ENCODE measurements at places on chromosomes 5 and 9.

- DNase-seq, result no peak
These were observed 1059.8 kb upstream of the DMAC1 start for GRCh38 chr9:8859416-8859815.

DNA sequence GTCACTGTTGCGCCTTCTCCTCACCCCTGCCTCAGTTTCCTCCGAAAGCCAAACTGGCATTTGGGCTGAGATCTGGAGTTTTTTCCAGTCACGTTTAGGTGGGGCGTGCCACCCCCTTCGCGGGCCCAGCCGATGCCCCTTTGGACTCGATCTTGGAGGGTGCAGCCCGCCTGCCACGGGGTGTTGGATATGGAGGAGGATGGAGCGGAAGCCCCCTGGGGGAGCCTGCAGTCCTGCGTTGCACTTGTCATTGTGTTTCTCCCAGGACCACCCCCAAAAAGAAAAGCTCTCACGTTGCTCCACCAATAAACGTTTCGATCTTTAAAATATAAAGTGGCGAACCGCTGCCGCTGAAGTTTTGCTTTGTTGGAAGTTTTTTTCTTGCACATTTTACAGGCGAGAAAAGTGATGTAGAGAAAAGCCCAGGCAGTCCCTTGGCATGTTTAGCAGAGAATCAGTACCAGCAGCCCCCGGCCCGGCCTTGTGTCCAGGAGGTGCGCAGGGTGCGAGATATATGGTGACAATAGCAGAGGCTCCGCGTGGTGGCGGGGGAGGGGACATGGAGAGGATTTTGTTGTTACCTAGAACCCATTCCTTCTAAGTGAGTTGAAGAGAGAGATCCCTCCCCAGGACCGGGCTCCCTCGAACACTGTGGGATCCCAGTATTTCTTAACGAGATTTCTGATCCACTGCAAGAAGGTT lies 681 bp downstream of the F2R start:
- peak; percentile 45 for DNase-seq

- DNase-seq, result no peak
These were observed 143.1 kb downstream of the SH3GL2 start for GRCh38 chr9:17721954-17722353.

- DNase-seq, result peak; percentile 79
These were observed at the start of gene NFIL3 for GRCh38 chr9:91423785-91424402. NFIL3 (minus strand) TSS chr9:91423832; CDS start chr9:91410734, 13,098 bp downstream.

DNA sequence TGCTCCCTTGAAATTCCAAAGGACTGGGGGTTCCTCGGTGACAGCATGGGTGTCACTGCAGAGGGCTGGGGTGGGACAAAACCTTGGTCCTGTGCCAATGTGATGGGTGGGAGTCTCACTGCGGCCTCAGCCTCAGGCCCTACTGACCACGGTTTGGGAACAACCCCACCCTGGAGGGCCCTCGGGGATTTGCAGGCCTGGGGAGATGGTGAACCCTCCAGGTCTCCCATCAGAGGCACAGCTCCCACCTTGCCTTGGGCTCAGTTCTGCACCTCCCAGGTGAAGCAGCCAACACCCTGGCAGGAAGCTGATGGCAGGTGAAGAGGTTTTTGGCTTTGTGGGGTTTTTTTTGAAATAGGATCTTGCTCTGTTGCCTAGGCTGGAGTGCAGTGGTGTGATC lies 286.8 kb downstream of the PBX3 start:
- no peak for DNase-seq

GRCh38 chr9:130662099-130662969 lies 2.1 kb upstream of the PRDM12 start:
- no peak for DNase-seq

DNA sequence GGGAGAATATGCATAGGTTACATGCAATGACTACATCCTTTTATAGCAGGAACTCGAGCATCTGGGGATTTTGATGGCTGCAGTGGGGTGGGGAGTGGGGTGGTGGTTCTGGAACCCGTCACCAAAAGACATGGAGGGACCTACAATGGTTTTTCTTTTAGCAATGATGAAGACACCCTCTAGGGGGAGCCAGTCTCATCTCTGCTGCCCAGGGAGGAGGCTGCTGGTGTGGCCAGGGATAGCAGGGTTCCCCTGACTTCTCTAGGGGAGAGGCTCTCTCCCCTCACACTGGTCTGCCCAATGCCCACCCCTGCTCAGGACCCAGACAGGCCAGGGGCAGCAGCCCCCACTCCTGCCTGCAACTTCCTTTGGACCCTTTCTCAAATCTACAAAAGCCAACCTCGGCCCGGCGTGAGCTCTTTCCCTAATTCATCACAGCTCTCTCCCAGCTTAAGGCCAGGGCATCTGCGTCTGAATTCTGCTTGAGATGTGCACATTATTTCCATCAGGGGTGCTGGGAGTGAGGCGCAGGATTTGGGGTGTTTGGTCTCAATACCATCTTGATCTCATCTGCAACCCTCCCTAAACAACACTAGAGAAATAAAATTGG lies 73.6 kb upstream of the RETREG1 start:
- peak; percentile 22 for DNase-seq

DNA sequence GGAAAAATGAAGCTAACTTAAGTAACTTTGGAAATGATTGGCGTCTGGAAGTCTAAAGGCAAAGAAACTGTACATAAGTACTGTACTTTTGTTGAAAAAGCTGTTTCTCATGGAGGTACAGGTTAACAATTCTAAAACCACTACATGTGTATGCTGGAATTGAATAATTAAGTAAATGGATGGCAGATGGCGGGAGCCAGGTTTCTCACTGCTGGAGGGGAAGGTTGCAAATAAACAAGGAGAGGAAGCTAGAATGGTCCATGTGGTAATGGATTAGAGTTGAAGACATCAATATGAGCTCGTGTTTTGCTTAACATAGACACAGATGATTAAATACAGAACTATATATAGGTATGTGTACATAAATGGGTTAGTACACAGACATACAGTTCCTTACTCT lies 43.2 kb upstream of the ASTN2 start:
- no peak for DNase-seq

DNA sequence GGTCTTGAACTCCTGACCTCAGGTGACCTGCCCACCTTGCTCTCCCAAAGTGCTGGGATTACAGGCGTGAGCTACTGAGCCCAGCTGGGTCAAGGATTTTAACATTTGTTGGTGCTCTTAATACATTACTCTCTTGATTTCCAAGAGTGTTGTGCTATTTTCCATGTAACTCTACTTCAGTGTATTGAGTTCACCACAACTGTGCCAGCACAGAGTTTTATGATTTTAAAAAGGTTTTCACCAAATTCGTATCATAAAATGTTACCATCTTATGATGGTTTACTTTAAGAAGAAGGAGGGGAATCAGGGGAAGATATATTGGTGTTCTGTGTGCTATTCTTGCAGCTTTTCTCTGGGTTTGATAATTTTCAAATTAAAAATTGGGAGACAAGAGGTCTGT lies 6.6 kb upstream of the ADGRD2 start:
- DNase-seq, result no peak

GRCh38 chr5:163846512-163846911 lies 341.1 kb downstream of the MAT2B start:
- DNase-seq, result peak; percentile 1

GRCh38 chr5:96649681-96650540 lies 12.3 kb upstream of the CAST start:
- peak; percentile 24 for DNase-seq

DNA sequence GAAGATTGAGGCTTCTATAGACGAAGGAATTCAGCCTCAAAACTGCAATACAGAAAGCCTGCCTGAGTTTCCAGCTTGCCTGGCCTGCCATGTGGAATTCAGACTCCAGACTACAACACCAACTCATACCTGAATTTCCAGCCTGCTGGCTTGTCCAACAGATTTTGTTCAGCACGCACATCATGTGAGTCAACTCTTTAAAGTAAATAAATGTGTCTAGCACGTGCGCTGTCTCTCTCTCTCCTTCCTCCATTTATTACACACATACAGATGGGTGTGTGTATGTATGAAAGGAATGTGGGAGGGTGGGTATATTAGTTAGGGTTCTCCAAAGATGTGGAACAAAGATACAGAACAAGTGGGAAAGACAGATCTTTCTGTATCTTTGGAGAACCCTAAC lies 82.4 kb upstream of the TAS2R1 start:
- DNase-seq, result peak; percentile 79

- no peak for DNase-seq
These were observed 255.7 kb upstream of the PPP1R2B start for GRCh38 chr5:156594406-156594805.

DNA sequence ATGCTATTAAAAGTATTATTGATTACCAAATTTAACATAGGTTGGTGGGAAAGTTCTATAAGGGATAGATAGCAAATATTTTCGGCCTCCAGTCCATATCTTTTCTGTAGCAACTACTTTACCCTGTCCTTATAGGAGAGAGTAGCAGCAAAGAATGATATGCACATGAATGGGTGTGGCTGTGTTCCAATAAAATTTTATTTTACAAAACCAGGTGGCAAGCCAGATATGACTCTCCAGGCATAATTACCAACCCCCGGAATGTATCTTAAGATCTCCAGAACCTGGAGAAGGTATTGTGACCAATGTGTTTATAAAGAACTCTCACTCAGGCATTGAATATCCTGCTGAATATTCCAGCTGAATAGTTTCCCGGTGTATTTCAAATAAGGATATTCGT lies 1461.2 kb downstream of the MAT2B start:
- DNase-seq, result no peak

DNA sequence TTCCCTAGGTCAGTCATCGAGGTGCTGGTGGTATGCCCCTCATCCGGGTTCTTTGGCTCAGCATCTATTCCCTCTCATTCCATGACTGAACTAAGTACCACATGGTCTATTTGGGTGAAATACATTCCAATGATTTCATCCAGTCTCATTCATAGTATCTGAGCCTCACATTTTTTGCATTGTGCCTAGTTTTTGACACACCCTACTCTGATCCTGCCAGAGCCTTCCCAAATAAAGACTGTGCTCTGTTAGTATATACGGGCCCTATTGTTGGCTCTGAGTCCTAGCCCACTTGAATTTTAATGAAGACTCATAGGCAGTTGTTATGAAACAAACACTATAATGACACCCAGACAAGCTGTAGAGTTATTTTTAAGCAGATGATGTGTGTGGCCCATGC lies 740.7 kb downstream of the CETN3 start:
- peak; percentile 1 for DNase-seq

GRCh38 chr5:154315196-154315595 lies 124.7 kb downstream of the GALNT10 start:
- DNase-seq, result no peak

DNA sequence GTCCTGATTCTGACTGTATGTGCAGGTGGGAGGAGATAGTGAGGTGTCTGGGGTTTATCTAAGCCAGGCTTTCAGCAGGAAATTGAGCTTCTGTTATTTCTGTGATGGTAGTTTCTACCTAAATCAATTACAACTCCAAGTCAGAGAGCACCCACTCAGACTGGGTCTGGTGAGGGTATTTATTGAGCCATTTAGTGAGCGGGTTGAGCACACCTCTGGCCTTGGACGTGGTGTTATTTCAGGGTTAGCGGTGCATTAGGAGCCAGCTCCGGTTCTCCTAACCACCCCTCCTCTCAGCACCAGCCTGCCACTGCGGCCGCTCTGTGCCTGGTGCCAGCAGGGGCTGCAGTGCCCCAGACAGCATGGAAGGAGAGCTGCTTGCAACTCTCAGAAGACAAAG lies 238.9 kb downstream of the CACNA1B start:
- DNase-seq, result no peak

- DNase-seq, result no peak
These were observed 21.5 kb downstream of the TNFSF8 start for GRCh38 chr9:114908805-114909448.

DNA sequence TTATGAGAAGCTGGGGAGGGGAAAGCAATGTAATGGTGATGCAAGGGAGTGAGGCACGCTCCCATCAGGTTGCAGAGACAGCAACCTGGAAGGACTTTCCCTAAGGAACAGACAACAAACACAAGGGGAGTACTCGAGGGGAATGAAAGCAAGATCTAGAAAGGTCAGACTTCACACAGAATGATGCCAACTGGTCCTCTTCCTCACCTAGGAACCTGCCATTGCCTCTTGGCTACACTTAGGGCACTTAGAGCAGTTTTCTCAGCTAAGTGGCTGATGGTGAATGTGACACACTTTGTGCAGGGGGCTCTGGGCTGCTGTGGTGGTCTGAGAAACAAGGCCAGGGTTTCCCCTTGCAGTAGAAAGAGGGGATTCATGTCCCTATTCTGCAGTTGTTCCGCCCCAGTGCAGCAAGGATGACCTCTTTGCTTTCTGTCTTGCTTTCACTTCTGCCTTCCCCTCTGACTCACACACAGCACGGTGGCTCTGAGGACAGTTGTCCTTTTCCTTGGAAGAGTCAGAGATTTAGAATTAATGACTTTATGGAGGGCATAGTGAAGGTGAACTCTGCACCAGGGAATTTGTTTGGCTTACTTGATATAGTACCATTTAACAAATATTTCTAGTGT lies 394.0 kb upstream of the KLF4 start:
- peak; percentile 31 for DNase-seq

DNA sequence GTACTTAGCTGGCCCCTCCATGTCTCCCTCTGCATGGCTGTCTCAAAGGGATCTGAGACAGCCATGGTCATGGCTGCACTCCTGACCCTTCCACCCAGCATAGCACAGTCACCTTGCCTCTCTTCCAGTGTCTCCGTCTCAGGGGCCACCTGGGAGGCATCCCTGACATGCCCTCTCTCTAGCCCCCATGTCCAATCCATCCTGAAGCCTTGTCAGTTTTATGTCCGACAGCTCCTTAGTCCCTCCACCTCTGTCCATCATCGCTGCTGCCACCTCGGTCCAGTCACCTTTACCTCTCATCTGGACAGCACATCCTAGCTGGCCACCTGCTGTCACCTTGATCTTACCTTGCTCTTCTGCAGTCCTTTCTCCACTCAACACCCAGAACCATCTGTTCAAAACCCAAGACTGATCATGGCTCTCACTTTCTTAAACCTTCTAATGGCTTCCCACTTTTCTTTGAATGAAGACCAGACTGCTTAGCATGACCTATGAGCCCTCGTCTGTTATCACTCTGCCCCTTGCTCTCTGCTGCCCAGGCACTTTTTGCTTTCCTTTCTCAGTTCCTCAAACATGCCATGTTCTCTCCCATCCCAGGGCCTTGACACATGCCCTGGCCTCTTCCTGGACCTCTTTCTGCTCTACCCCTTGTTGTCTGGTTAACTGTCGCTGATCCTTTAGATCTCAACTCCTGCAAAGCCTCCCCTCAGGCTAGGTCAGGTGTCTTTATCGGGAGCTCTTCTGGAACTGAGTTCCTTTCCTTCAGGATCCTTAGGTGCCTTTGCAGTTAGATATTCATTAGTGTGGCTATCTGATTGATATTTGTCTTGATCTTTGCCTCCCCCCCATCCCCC lies 181.8 kb upstream of the PITX1 start:
- no peak for DNase-seq

DNA sequence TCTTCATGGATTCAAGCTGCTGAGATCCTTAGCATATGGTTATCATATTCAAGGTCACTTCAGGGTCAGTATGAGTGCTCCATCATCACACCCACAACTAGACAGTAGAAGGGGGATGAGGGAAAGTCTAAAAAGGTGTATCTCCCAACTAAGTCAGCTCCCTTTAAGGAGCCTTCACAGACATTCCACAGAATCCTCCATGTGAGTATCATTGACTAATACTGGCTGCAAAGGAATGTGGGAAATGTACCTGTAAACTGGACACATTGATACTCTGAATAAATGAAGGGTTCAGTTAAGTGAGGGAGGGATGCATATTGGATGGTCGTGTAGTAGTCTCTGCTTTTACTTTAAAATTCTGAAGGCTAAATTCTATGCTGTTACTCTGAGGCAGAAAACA lies 330.7 kb downstream of the LRRC70 start:
- no peak for DNase-seq
